ENCODE measurements at places on chromosomes 11 and 22.

DNA sequence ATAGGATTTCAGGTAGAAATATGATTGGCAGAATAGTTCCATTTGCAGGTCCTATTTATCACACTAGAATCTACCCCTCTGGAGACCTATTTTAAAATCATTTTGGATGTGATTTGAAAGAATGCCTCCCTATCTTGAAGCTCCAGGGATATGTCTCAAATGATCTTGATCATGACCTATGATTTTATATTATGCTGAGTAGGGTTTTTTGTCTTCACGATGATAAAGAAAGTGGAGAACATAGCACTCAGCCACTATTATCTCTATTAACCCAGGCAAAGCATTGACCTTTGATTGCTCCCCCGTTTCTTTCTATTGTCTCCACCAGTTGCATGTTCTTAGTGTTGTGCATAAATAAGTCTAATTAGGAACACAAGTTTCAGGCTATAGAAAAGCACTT lies 307.9 kb downstream of the BLID start:
- no peak for DNase-seq

DNA sequence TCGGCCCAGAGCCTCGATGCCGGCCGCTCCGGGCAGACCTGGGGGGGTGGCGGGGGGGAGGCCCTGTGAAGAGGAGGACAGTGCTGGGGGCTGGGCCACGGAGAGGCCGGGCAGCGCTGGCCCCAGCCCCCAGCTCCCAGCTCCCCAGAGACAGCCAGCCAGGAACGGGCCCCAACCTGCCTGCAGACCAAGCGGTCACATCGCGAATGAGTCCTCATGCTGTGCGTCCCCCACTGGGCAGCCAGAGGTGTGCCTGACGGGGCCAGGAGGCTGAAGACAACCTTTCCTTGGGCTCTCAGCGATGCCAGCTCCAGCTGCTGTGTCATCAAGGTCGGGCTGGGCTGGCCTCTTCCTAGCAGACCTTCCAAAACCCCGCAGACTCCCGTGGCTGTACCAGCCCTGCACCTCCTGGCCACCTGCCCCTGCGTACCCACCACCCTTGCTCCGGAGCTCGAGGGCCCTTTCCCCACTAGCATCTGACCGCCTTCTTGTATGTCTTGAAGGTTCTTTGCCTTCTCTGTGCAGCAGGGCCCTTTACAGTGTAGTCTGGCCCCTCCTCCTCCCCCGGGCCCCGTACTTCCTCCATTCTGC lies 88.4 kb downstream of the CDKN1C start:
- DNase-seq, result no peak

DNA sequence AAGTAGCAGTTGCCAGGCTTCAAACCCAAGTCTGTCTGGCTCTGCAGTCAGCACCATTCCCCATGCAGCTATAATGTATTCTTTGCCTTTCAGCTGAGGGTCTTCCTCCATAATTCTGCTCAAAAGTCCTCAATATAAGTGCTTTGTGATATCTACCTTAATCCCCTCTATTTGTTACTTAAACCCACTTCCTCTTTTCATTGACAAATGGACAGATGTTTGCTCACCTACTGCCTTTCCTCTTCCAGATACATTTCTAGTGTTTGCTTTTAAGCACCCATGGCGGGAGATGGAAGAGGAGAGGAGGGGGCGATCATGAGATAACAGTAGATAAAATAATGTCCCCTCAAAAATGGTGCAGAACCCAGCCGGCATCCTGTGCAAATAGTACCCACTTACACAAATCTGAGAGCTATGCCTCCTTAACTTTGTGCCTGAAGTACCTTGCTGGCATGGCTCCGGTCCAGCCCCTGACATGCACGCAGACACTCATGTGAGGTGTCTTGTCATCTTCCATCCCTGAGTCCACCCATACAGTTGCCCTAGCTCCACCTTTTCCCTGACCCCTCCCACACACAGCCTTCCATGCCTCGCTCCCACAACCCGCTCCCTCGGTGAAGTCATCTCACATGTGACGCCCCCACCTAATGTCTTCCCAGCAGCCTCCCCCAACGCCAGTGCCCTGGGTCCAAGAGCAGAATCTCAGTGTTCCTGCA lies 109.6 kb downstream of the TRIM29 start:
- DNase-seq, result no peak

GRCh38 chr11:104049116-104049515 lies 12.7 kb downstream of the DDI1 start:
- no peak for DNase-seq
